Cerebellum (tissue), 4 donors: ENCODE measurements at places on chromosomes 3 and 15. TPM values are rescaled to one million over a fixed set of nuclear protein-coding genes. Genes with fewer than 3 reads are reported as not detected.

Gene IGSF11
- total RNA-seq, result 21.0 TPM

Gene GNAT1
- total RNA-seq, result not detected

Gene GOLGA6L7
- total RNA-seq, result not detected

Gene WDR93
- total RNA-seq, result 0.91 TPM

Gene SLC2A2
- not detected for total RNA-seq

Gene ACSBG1
- total RNA-seq, result 3.1 TPM

Gene CSTA
- not detected for total RNA-seq

Gene COMMD2
- 56.2 TPM for total RNA-seq

Gene GOLGA6L9
- 9.5 TPM for total RNA-seq

Gene LXN
- 5.0 TPM for total RNA-seq

Gene LMAN1L
- 0.09 TPM for total RNA-seq

Gene DUOXA2
- total RNA-seq, result not detected

Gene FSIP1
- 6.1 TPM for total RNA-seq

Gene C3orf22
- total RNA-seq, result 0.18 TPM

Gene ADCY5
- 23.5 TPM for total RNA-seq

Gene ATP1B3
- 43.1 TPM for total RNA-seq

Gene SRGAP3
- 130 TPM for total RNA-seq

Gene PPARG
- total RNA-seq, result 2.7 TPM

Gene OCA2
- 0.73 TPM for total RNA-seq

Gene SIN3A
- 46.0 TPM for total RNA-seq

Gene FOXP1
- 94.3 TPM for total RNA-seq

Gene NKIRAS1
- 23.5 TPM for total RNA-seq

Gene CEMIP
- total RNA-seq, result 7.1 TPM

Gene ATR
- 35.0 TPM for total RNA-seq

Gene DNASE1L3
- total RNA-seq, result 0.54 TPM
